Fibroblast of skin of back (primary cell): ENCODE measurements at places on chromosomes 2 and 18.

DNA sequence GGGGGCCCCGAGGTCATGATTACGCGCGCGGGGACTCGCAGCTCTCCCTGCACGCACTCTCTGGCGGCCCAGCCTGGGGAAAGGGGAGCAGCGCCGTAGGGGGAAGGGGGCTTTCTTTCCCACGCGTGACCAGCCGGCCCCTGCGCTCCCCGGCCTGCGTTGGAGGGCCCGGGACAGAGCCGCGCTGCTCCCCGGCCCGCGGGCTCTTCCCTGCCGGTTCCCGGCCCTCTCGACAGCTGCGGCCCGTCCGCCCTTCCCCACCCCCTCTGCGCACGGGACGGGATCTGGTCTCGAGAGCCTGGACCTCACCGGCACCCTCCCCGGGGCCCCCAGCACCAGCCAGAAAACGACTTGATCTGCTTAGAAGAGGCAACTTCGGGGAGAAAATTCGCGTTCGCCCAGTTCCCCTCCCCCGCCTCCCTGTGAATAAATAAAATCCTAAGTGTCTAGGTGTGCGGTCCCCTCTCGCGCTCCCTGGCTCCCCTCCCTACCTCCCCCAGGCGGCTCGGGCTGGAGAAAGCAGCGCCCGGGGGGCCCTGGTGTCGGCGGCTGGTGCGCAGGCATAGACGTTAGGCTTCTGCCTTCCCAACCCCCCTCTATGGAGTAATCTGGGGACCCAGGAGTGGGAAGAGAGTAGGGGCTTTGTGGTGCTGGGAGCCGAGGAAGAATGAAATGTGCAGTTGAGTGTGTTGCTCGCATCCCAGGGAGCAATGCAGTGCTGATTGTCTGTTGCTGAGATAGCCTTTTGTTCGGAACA lies 803 bp upstream of the FIGN start:
- DNase-seq, result peak; percentile 42

GRCh38 chr2:26770986-26771586 lies 7.0 kb downstream of the SLC35F6 start:
- DNase-seq, result peak; percentile 47

- no peak for DNase-seq
Measured at GRCh38 chr2:10501451-10501961, 53.4 kb upstream of the ODC1 start.

DNA sequence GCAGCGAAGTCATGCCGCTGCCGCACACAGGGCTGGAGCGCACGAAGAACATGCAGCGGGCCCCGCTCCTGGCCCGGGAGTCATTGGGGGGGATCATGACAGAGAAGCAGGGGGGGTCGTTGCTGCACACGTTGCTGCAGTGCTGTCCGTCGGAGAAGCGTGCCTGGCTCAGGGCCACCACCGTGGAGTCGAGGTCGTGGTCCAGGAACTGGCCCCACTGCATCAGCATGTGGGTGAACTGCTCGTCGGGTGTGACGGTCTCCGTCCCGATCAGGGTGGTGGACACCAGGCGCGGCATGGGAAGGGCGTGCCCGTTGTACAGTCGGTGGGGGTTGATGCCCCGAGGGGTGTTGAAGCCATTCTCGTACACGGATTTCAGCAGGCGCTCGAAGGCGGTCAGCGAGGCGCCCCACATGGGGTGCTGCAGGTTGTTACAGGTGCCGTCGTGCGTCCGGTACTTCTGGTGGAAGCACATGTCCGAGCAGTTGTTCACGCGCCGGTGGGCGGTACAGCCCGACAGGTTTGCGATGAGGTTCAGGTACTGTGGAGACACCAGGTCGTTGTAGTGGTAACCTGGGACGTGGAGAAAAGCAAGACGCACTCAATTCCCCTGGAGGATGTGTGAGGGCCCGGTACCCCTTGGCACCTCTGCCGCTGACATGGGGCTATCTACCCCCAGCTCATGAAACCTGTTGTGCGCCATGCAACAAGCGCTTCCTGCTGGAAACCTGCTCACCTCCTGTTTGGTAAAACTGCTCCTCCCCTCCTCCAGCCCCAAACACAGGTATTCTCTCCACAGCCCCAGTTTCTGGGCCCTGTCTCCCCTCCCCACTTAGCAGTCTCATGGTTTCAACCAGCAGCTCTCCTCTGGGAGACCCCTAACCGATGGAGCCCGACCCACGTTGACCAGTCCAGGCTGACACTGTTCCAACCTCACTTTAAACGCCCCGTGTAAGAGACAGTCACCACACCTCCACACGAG lies 94.9 kb downstream of the PXDN start:
- DNase-seq, result no peak

DNA sequence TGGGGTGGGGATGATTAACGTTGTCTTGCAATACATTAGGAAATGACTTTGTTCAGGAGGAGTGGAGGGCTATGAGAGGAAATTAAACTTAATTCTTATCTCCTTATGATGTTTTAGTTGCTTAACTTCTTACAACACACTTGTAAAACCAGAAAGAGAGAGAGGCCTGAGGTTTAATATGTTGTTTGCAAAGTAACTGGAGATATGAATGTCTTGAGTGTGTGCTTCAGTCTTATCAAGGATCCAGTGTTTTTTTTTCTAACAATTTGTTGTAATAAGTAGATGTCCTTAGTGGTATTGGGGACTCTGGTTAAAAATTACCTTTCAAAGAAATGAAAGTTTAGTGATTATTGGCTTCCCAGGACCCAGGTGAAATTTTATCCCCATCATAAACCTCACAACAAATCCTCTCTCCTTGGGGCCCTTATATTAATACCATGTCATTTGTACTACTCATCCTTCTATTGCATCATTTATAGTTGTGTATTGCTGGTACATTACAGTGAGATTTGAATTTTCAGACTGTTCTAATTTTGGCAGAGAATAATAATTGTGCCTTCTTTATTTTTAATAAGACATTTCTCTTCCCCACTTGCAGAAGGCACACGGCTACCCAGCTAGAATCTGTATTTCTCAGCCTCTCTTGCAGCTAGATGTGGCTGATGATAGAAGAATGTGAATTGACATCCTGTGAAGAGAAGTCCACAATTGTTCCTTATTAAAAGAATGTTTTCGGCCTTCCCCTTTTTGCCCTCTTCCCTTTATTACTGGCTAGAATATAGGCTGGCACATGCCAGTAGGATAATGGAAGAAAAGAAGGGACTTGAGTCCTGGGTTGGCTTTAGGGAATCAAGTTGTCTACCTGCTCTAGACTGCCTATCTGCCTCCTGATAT lies 91.9 kb upstream of the CXCR4 start:
- no peak for DNase-seq

GRCh38 chr2:233841183-233841582 lies 13.2 kb downstream of the HJURP start:
- no peak for DNase-seq

- DNase-seq, result peak; percentile 33
Measured at GRCh38 chr2:3492951-3493614, 26.2 kb downstream of the ADI1 start.

GRCh38 chr2:49288113-49288705 lies 133.9 kb upstream of the FSHR start:
- DNase-seq, result no peak

- peak; percentile 65 for DNase-seq
Measured at GRCh38 chr2:200703127-200703925, 108.4 kb upstream of the BZW1 start.

GRCh38 chr18:47775961-47776360 lies 154.5 kb downstream of the SMAD2 start:
- no peak for DNase-seq

DNA sequence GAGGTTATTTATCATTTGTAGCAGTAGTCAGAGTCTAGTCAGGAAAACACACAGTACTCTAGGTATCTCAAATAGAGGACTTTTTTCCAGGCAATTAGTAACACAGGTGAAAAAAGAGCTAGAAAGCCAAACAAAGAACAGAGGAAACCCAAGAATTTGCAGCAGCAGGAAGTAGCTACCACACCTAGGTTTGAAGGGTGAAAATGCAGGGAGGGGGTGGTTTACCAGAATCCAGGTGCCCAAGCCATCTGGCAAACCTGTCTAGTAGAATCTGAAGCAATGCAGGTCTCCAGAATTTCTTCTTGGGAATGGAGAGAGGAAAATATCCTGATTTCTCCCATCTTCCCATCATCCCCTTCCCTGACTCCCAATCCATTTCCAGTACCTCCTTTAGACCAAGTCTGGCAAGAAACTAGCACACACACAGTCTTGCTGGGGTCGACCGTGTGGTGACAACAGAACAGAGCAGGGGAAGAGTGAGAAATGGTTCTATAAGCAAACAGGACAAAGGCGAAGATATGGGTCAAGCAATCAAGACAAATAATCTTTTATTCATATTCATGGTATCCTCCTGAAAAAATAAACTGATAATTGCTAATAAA lies 231.9 kb upstream of the MMADHC start:
- no peak for DNase-seq

GRCh38 chr18:12085136-12085535 lies 8.5 kb upstream of the ANKRD62 start:
- DNase-seq, result no peak

DNA sequence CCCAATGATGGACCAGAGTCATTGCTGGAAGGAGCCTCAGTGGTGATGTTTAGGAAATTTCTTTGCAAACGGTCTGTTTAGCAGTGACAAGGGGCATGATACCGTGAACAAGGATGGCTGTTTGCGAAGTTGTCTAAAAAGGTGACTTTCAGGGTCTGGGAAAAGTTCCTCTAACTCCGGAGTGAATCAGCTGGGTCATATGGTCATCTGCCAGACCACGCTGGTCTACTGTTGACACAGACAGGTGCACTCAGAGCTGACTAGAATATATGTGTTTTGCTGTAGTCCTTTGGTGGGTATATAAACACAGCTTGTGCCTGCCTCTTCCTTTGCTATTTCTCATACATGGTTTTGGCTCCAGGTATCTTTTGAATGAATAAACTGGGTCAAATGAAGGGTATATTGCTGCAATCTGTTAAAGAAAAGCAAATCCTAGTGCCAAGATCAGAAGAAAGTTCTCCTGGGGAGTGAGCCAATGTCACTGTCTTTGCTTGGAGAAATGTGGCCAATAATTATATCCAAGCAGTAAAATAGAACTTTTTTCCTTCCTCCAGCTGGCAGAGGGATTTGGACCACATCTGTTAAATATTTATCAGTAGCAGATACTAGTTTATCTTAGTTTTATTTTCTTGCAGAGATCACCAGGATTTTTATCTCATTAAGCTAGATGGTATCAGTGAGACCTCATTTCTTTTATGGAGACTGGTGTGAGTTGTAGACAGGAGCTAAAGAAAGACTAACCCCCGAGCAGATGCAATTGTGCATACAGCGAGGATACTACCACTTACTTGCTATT lies 286.0 kb downstream of the TRIB2 start:
- DNase-seq, result no peak

DNA sequence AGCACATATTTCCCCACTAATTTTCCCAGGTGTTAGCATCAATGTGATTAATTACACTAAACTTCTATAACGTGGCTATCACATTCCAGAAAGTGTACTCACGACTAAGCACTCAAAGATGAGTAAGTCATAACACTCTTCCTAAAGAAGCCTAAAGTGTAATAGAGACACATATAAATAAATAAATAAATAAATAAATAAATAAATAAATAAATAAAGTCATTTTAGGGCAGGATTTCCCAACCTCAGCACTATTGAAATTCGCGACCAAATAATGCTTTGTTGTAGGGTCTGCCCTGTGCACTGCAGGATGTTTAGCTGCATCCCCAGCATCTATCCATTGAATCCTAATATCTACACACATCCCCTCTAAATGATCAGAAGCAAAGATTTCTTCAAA lies 390.9 kb downstream of the CDH7 start:
- no peak for DNase-seq

DNA sequence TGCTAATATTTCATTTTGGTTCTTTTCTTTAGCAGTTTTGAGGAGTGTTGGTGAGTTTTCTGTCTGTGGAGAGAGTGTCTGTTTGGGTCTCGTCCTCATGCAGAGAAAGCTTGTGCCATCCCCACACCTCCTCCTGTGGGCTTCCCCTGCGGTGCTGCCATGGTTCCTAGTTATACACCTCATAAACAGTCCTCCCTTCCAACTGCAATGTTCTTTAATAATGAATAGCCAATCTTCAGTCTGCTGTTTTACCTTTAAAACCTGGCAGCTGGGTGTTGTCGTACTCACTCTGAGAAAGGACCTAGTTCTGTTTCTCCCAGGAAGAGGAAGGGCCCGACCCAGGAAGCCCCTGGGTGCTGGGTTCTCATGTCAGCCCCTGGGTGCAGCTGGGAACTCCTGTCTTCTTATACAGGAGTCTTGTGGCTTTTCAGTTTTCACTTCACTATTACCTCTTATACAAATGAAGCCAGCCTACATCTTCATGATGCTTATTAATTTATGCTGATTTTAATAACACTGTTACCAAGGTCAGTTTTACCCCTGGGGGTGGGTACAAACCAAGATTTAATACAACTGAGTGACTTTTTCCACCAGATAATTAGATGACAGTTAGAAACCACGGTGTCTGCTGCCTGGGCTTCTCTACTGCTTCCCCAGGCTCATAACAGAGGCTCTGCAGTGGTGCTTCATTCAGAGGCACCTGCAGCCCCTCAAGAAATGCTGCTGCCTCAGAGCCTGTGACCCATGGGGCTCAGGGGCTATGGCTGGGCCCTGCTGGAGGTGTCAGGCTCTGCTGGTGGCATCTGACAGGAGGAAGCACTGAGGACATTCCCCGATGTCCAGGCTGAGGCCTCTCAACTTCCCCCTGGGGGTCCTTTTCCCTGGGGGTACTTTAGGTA lies 59.1 kb downstream of the COA5 start:
- DNase-seq, result no peak

GRCh38 chr2:73089270-73090030 lies 17.9 kb upstream of the SFXN5 start:
- peak; percentile 99 for DNase-seq

DNA sequence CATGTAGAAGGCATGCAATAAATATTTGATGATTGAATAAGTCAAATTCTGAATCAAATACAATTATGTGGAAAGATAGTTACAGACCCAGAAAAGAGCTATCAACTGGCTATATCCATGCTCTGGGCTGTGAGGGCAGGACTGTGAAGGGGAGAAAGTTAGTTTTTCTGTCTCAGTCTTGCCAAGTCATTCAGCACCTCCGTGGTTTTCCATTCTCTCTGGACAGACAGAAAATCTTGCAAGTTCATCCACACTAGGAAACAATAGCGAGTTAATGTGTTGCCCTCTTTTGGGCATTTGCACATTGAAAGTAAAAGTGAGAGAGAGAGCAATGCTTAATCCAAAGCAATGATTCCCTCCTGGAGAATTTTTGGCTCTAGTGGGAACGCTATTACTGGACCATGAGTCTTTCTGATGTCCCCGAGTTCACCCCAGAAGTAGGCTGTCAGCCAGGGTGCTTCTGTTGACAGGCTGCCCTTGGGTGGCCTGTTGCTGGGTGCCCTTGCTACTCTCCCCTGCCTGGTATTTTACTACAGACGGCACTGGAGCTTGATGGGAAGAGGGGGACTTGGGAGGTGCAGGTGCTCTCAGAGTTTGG lies 238.3 kb downstream of the LOXHD1 start:
- no peak for DNase-seq

- no peak for DNase-seq
Measured at GRCh38 chr18:63971320-63972001, 1.6 kb downstream of the SERPINB8 start.
